Lung (tissue), 17 donors: ENCODE measurements at places on chromosomes 13 and 19.
A peak's percentile ranks its signal among the peaks of the same experiment; 100 is the strongest.

- peak overlapping the region; percentile 66 for H3K4me3 ChIP-seq
- peak overlapping the region; percentile 98 for H3K27ac ChIP-seq
- no peaks in the 10 kb centered on the region for H3K27me3 ChIP-seq
- peaks cover 5% of the 10 kb centered on the region for H3K36me3 ChIP-seq
- H3K4me1 ChIP-seq: peaks cover 10% of the 10 kb centered on the region
Measured at GRCh38 chr13:102845289-102845629, 573 bp upstream of the ERCC5 start.

DNA sequence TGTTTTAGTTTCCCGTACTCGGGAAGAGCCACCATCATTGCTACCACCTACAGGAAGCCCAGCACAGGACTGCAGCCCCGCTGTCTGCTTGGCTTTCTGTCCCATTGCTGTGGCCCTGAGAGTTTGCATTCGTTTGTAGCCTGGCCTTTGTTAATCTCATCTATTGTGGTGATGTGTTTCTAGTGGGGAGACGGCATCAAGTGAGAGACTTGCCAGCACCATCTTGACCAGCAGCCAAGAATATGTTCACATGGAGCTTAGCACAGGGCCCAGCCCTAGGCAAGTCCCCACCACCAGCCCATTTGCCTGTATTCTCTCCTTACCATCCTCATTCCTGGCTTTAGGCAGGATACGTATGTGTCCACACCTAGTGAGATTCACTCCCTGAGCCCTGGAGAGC is 17.3 kb upstream of the OVOL3 start:
- no peak overlapping the region for H3K4me3 ChIP-seq
- no peaks in the 10 kb centered on the region for H3K36me3 ChIP-seq
- no peaks in the 10 kb centered on the region for H3K27me3 ChIP-seq
- no peak for DNase-seq
- H3K27ac ChIP-seq: no peak overlapping the region

DNA sequence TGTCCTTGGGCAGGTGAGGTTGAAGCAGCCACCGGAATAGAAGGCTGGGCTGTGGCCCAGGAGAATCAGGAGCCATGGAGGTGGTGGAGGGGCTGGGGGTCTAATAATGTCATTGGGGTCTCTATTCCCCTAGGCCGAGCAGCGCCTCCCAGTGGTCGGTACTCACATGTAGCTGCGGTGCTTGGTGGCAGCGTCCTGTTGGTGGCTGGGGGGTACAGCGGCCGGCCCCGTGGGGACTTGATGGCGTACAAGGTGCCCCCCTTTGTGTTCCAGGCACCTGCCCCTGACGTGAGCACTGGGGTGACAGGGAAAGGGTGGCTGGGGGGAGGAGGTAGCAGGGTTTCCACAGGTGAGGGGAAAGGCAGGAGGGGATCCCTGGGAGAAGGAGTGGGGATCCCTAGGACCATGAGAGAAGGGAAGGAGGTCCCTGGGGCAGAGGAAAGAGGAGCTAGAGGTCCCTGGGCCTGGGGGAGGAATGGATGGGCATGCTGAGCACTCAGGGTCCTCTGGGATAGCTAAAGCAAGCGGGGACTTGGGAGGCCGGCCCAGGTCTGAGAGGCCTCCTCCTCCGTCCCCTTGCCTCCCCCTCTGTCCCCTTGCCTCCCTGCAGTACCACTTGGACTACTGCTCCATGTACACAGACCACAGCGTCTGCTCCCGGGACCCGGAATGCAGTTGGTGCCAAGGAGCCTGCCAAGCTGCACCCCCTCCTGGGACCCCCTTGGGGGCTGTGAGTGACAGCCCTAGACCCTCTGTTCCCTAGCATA is 18.1 kb downstream of the MEGF8 start:
- H3K36me3 ChIP-seq: no peaks in the 10 kb centered on the region
- no peak overlapping the region for H3K27ac ChIP-seq
- no peaks in the 10 kb centered on the region for H3K4me1 ChIP-seq
- no peak overlapping the region for H3K4me3 ChIP-seq
- no peaks in the 10 kb centered on the region for H3K27me3 ChIP-seq
- no peak for DNase-seq

- DNase-seq: no peak
- H3K36me3 ChIP-seq: peaks cover 7% of the 10 kb centered on the region
- H3K4me1 ChIP-seq: peaks cover 26% of the 10 kb centered on the region
- H3K4me3 ChIP-seq: no peak overlapping the region
Measured at GRCh38 chr19:47109177-47109540, 4.4 kb downstream of the ZC3H4 start.

GRCh38 chr19:4464815-4465581 is 7.1 kb upstream of the HDGFL2 start:
- H3K36me3 ChIP-seq: no peaks in the 10 kb centered on the region
- H3K4me1 ChIP-seq: no peaks in the 10 kb centered on the region
- H3K27ac ChIP-seq: no peak overlapping the region
- no peaks in the 10 kb centered on the region for H3K27me3 ChIP-seq
- no peak overlapping the region for H3K4me3 ChIP-seq

- peak within 1 kb of the TSS; percentile 100 for H3K27ac ChIP-seq
- H3K4me3 ChIP-seq: peak within 1 kb of the TSS; percentile 94
- H3K36me3 ChIP-seq: peaks cover 8% of the 10 kb centered on the region
- H3K4me1 ChIP-seq: peaks cover 5% of the 10 kb centered on the region
Measured at GRCh38 chr13:91347202-91347995, at the start of gene MIR17HG. MIR17HG (plus strand) TSS chr13:91347687.

DNA sequence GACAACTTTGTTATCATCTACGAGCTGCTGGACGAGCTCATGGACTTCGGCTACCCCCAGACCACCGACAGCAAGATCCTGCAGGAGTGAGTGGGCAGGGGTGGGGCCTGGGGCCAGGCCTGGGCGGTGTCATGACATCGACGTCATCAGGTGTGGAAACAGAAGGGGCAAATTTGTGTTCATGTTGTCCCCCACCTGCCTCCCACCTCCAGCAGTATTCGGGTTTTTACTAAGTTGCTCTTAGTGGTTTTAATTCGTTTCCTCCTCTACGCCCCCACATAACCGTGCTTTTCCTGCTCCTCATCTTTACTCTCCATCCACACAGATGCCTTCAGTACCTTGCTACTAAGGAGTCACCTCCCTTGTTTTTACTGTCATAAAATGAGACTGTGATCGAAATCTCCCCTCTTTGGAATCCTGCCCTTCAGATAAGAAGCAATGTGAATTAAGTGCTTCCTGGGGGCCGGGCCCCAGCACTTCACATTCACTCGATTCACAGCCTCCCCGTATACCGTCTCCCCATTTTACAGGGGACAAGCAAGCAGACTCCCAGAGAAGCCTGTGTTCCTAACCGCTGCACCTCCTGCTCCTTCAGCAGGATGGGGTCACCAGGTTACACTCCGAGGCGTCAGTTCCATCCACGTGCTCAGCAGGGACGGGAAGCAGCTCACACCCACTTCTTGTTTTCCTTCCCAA is 10.5 kb downstream of the AP1M1 start:
- DNase-seq: no peak
- no peaks in the 10 kb centered on the region for H3K4me1 ChIP-seq
- H3K4me3 ChIP-seq: no peak overlapping the region
- H3K27ac ChIP-seq: no peak overlapping the region

DNA sequence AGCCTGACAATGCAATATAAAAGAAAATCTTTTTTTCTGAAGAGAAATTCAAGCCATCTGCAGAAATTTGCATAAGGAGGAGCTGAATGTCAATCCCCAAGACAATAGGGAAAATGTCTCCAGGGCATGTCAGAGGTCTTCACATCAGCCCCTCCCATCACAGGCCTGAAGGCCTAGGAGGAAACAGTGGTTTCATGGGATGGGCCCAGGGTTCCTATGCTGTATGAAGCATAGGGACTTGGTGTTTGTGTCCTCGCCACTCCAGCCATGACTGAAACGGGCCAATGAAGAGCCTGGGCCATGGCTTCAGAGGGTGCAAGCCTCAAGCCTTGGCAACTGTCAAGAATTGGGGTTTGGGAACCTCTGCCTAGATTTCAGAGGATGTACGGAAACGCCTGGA is 883.5 kb downstream of the UQCRFS1 start:
- no peak overlapping the region for H3K27ac ChIP-seq
- no peaks in the 10 kb centered on the region for H3K27me3 ChIP-seq
- no peak for DNase-seq
- H3K4me1 ChIP-seq: no peaks in the 10 kb centered on the region
